ENCODE measurements at places on chromosomes 1 and 21.

- no peak for DNase-seq
Measured at GRCh38 chr1:244280859-244281258, 170.8 kb downstream of the ADSS2 start.

DNA sequence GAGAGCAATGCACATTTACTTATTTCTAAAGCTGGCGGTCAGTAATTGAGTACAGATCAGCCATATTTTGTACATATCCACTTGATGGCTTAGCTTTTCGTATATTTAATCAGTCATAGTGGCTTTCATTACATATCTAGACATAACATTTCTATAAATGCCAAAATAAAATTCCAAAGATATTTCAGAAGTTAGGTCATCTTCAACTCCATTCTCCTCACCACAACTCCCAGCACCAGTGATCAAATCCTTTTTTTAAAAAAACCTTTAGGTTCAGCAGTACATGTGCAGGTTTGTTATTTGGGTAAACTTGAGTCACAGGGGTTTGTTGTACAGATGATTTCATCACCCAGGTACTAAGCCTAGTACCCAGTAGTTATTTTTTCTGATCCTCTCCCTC lies 53.9 kb upstream of the GNG4 start:
- no peak for DNase-seq

GRCh38 chr1:85049735-85050166 lies 1.5 kb upstream of the MCOLN3 start:
- DNase-seq: no peak

DNA sequence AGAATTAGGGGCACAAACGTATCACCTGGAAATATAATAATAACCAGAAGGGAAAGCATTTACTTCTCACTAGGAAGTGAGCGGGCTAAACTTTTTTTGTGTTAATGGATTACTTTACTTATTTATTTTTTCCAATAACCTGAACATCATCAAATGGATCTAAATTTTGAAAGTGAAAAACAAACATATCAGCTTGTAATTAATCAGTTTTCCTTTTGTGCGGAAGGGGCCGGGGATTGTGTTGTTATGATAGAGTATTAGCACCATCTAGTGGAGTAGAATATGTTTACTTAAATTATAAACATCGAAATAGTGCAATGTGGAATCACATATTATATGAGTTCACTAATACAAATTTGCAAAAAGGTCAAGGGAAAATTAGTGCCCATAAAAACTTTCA lies 9.0 kb downstream of the CFH start:
- DNase-seq: peak; percentile 22

DNA sequence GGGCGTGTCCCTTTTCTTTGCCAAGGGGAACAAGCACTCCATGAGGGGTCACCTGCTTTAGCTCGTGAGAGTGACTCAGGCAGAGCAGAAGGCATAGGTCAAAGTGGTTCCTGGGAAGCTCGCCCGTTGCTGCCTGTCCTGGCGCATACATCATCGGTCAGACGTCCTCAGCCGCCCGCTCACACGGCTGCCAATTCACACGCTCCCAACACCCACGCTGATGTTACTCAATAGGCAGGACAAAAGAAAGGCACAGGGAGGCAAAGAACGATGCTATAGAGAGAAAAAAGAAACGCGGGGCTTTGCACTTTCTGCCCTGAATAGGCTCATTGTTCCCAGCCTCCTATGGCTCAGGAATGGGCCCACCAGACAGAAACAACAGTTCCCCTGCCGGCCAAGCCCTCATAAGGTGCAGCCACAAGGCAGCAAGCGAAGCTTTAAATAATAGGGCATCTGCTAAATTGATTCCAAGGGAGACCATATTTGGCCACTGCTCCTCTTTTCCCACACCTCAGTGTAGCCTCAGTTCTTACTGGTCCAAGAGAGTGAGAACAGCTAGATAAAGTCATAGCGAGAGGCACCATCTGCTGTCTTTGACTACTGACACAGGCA lies 38.7 kb downstream of the VTCN1 start:
- DNase-seq: no peak

DNA sequence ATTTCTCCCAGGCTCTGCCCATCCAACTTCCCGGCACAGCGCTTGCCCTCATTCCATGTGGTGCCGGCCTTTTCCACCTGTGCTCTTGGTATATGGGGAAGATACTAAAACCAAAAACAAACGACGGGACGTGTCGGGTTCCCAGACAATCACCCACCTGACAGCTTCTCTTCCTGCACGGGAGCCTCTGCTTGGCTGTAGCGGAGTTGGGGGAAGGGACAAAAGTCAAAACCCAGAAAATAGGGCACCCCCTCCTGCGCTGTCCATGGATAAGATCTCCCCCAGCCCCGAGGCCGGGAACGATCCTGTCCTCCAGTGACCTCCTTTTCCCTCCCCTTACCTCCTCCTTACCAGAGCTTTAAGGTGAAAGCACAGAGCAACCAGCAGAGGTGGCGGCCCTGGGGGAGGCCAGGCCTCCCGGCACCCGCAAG lies 640 bp downstream of the JTB start:
- no peak for DNase-seq
